Left ventricle myocardium superior (tissue), 1 donor: ENCODE measurements at places on chromosomes 4 and X. TPM values are rescaled to one million over a fixed set of nuclear protein-coding genes. Genes with fewer than 3 reads are reported as not detected.

Gene EGF
- total RNA-seq: 12.3 TPM

GRCh38 chr4:184583738-184584502, 65.3 kb downstream of the CASP3 start:
- no peak for DNase-seq

DNA sequence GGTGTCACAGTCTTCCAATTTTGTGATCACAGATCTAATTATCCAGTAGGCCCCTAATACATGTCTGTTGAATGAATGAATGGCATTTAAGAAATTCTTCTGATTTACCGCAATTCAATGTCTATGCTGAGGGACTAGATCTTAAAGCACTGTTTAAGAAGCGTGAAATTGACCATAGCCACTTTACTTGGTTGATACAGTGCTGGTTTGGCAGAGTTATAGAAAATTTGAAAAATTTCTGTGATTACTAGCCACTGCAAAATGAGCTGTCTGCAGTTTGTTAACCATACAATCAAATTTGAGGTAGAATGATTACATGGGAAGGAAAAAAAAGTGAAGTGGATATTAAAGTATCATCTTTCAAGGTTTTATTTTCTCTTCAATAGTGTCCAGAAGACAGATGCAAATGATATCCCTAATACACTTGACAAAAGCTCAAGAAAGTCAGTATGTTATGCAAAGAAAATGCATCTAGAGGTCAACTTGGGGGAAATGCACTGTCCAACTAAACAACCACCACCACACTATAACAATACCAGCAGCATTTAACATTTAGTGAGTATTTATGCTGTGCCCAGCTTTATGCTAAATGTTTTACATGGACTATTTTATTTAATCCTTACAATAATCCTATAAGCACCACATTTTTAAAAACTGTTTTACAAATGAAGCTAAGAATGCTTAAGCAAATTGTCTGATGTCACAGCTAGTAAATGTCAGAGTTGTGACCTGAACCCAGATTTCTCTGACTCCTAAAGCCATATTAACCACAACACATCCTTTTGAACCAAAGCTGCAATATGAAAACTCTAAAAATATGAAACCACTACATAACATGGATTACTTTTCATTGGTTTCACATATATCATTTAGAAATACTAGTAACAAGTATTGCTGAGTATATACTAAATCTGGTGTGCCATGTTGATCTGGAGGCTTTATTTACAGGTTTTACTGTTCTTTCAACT, 217.9 kb upstream of the MAB21L2 start:
- no peak for DNase-seq

- DNase-seq: no peak
Observed at GRCh38 chr4:184102488-184102887, 115.2 kb downstream of the ENPP6 start.

GRCh38 chr4:145944886-145945285, 6.3 kb upstream of the ZNF827 start:
- DNase-seq: no peak

DNA sequence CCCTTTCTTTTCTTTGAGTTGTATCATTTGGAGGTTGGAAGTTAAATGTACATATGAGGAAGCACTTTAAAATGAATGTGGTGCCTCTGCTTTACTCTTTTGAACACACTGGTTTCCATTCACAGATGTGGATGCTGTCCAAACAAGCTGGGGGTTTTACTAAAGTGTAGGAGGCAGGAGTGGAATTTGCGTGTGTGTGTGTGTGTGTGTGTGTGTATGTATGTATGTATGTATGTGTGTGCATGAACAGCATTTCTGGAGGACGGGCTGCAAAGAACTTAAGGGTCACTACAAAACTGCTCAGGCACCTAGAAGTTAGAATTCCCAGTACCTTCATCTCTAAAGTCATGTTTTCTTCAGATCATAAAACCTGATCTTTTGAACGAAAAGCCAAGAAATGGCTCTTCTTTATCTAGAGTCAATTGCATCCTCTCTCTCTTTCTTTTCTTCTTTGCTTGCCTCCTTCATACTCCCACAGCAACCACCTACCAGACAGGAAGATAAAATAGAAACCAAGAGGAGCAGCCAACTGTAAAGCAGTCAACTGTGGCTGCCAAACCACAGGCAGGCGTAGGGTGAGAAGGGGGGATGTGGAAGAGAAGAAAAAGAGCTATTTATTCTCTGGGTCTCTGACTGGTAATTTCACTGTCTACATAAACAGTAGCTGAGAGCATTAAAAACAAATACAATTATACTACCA, 177.0 kb upstream of the RASGEF1B start:
- DNase-seq: no peak

DNA sequence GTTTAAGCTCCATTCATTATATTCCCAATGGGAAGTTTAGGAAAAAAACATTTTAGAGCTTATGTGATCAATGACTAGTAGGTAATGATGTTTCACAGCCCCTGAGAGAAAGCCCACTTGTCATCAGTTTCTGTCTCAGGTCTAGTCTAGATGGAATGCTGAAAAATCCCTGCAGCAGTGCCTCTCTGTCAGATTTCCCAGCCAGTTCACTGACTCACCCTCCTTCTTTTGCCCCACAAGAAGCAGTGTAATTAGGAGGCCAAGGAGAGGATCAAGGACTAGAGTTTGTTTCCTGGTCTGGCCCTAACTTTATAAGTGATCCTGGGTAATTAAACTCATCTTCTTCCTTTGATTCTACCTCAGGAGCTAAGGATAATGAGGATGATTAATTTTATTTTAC, 118.7 kb upstream of the ANXA3 start:
- no peak for DNase-seq

DNA sequence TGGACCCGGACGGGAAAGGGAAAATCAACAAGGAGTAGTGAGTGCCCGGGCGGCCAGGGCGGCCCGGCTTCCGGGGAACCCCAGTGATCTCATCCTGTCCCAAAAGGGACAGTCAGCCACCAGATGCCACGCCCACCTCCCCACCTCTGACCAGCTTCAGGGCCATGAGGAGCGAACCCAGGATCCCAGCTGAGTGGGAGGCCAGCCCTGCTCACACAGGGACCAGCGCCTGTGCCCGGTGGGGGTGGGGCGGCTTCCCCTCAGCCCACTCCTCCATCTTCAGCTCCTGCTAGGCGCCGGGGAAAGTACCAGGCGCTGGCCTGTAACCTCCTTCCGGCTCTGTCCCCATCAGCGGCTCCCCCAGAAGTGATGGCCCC, 6.2 kb downstream of the MYL5 start:
- DNase-seq: peak; percentile 42

DNA sequence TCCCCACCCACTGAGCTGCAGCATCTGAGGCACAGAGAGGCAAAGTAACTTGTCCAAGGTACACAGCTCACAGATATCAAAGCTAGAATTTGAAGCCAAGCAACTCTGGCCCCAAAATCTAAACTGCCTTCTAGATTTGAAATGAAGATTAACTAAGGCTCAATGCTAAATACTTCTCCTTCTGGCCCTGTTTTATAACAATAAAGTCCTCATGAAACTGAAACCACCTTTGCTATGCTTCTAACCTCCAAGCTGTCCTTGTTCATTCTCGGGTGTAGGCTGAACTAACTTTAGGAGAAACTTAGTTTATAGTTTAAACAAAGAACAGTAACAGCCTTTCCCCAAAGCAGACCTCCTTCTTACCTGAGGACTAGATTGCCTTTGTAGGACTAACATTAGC, 93.6 kb downstream of the DCTD start:
- DNase-seq: no peak

DNA sequence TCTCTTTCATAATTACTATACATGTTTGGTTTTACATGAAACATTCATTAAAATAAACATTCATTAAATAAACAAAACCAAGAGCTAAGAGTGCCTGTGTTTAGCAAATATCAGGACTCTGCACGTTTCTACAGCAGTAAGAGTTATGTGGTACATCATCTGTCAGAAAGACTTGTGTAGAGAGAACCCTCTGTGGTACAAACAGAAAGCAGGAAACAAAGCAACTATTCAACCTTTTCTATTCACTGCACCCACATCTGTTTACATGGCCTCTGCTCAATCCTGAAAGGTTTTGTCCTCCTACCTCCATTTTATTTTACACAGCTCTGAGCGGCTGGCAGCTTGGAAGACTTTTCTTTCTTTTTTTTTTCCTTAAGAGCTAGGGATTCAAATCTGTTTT, 90.7 kb upstream of the PCDH18 start:
- DNase-seq: no peak

DNA sequence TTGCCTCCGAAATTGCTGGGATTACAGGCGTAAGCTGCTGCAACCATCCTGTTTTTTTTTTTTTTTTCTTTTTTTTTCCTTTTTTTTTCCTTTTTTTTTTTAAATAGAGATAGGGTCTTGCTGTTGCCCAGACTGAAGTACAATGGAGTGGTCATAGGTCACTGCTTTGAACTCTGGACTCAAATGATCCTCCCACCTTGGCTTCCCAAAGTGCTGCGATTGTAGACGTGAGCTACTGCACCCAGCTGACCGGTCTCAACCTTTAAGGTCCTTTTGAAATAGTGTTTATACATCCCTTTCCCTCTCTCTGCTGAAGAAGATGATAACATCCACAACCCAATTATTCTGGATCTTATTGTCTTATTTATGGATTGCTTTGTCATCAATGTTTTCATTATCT, 548.7 kb downstream of the GBA3 start:
- no peak for DNase-seq
